ENCODE measurements at places on chromosomes 6 and 20. TPM values are rescaled to one million over a fixed set of nuclear protein-coding genes. Genes with fewer than 3 reads are reported as not detected.

DNA sequence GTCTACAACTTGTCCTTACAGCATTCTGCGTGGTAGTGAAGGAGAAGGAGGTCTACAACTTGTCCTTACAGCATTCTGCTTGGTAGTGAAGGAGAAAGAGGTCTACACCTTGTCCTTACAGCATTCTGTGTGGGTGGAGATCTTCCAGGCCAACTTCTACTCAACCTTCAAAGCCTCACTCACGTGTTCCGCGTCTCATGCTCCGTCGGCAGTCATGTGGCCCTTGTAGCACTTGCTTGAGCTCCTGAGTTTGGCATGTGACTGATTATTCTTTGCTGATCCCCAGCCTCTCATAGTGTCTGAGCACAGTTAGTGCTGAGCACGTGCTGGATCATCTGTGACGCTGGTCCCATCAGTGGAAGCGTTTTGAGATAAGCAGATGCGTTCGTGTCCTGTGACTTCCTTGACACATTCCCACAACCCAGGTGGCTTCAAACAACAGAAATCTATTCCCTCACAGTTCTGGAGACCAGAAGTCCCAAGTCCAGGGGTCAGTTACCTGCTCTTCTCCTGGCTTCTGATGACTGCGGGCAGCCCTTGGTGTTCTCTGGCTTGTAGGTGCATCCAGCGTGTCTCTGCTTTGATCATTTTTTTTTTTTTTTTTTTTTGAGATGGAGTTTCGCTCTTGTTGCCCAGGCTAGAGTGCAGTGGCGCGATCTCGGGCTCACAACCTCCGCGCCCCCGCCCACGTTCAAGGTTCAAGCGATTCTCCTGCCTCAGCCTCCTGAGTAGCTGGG lies 2.6 kb downstream of the SS18L1 start:
- no peak overlapping the region for H3K27ac ChIP-seq
- H3K27me3 ChIP-seq = no peaks in the 10 kb centered on the region
- no peak for DNase-seq
- H3K4me3 ChIP-seq = peak overlapping the region; percentile 19
- peaks cover 37% of the 10 kb centered on the region for H3K4me1 ChIP-seq

Gene DTD1
- 22.6 TPM for total RNA-seq

Gene PHF20
- total RNA-seq = 51.5 TPM

Gene PTK6
- 5.1 TPM for total RNA-seq

Gene IYD
- total RNA-seq = 1.9 TPM

Gene STMND1
- 11.0 TPM for total RNA-seq

All from lung (tissue), 17 donors.